ENCODE measurements at places on chromosomes 3 and 15. TPM values are rescaled to one million over a fixed set of nuclear protein-coding genes. Genes with fewer than 3 reads are reported as not detected.

DNA sequence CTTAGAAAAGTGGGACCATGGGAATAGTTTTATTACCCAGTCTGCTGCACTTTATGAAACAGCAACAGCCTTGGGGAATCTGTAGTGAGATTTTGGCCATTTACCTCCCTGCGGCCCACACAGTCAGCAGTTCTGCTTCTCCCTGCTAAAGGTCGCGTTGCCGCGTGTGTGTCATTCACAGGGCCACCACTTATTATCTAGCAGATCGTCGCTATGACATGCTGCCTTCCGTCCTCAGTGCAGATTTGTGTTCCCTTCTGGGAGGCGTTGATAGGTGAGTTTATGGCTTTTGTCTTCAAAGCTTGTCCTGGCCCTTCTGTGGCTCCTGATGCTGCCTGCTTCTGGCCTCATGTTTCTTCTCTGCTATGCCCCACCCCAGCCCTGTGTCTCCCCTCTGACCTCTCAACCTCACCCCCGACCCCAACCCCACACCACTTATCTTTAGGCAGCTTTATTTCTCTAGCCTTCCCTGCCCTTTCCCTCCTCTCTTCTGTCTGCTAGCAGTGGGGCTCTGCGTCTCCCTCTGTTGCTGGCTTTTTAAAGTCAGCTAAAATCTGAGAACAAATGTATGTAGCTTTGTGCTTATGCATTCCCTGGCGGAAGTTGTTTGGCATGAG, 30.1 kb downstream of the DIS3L start:
- peak; percentile 13 for DNase-seq

GRCh38 chr3:10010878-10011465, 15.3 kb upstream of the FANCD2 start:
- peak; percentile 97 for DNase-seq

DNA sequence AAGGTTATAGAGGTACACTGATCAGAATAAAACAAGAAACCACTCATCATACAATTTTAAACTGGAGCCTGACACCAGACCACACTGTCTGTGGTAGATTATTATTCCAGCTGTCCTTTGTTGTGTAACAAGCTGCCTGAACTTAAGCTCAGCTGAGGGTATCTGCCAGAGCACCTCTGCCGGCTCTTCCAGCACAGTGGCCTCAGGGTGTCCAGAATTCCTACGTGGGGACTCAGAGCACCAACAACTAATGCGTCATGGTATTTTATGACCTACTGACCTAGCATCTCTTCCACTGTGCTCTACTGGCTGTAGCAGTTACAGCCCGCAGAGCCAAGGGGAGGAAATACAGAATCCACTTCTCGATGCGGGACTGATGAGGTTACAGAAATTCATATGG, 15.6 kb upstream of the RAF1 start:
- no peak for DNase-seq

DNA sequence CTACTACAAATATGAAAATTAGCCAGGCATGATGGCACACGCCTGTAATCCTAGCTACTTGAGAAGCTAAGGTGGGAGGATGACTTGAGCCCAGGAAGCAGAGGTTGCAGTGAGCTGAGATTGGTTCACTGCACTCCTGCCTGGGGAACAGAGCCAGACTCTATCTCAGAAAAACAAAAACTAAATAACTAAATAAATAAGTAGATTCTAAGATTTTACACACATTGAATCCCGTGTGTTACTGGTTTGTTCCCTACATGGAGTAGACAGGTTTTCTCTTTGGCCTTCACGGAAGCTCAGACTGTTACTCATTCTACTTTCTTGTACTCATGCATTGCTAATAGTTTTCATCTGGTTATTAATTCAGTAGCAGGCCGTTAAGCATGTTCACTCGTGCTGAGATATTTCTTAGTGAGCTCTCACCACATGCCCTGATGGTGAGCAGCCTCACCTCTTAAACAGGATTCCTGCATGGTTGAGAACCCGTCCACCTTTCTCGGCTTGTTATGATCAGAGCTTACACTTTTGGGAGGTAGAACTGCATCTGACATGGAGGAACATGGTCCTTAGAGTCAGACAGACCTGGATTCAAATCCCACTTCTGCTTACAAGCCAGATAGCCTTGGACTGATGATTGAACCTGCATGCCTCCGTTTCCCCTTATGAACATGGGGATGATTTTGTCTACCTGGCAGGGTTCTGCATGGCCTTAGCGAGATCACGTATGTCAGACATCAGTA, 49.1 kb downstream of the CMTM7 start:
- DNase-seq = no peak

The REC114 gene
- not detected for total RNA-seq

DNA sequence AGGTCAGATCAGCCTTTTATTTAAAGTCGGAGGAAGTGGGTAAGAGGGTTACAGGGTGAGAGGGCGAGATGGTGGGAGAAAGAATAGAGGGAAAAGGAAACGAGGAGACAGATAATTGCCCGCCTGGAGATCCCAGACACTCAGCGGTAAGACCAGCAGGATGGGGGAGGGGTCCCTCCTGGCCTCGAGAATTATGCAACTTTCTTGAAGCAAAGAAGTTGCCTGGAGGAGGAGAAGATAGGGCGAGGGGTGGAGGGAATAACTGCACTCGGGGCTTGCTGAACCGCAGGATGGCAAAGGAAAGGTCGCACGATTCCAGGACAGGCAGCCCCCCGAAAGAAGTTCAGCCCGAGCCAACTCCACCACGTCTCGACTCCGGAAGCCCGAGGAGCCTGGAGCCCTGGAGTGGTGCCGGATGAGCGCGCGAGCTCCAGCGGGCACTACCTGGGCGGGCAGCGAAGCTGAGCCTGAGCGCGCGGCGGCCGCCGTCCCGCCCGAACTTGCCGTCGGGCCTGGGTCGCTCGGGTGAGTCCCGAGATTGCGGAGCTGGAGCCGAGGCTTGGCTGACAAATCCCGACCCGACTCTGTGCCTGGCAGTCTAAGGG, 402 bp downstream of the WWTR1 start:
- DNase-seq = peak; percentile 71

DNA sequence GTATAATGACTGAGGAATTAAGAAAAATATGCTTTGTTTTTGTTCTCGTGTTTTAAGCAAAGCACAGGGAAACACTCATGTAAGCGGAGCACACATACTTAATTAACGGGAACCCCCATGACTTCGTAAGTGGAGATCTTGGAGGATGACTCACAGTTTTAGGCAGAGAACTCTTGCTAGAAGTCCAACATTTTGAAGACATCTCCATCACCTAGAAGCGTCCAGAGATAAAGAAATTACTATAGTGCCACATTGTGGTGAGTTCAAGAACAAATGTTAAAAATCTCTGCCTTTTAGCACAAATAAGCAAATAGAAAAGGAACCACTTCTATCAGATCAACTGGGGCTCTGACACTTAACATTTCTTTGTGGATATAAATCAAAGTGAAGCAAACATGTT, 194.1 kb upstream of the ARHGEF26 start:
- DNase-seq = peak; percentile 41

DNA sequence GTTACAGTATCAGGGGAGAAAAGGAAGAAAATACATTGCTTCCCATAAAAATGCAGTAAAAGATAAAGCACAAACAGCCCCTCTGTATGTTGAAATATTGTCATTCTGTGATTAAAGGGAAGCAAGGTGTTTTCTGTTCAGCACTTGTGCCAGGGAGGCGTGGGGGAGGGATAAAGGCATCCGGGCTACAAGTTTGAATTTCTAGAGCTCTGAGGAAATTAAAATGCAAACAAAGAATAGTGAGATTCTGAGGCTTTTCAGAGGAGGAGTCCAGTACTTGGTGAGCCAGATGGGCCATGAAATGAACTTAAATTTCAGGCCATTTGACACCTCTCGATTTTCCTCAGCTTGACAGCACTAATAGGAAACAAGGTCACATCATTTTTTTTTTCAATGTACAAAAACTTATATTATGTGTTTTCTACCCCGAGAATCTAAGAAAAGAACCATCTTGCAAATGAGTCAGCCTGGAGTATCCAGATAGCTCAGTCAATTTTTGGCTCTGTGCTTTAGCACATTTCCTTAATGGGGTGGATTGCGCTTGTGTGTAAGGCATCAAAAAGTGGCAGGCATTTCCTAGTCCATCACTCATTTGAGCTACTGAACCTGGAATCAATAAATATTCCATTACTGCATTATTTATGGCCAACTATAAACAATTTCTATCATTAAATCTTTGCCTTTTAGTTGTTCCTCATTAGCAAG, 640.8 kb upstream of the TBL1XR1 start:
- no peak for DNase-seq

GRCh38 chr3:40523781-40524180, 979 bp upstream of the ZNF621 start:
- no peak for DNase-seq

The DUOXA2 gene
- not detected for total RNA-seq

DNA sequence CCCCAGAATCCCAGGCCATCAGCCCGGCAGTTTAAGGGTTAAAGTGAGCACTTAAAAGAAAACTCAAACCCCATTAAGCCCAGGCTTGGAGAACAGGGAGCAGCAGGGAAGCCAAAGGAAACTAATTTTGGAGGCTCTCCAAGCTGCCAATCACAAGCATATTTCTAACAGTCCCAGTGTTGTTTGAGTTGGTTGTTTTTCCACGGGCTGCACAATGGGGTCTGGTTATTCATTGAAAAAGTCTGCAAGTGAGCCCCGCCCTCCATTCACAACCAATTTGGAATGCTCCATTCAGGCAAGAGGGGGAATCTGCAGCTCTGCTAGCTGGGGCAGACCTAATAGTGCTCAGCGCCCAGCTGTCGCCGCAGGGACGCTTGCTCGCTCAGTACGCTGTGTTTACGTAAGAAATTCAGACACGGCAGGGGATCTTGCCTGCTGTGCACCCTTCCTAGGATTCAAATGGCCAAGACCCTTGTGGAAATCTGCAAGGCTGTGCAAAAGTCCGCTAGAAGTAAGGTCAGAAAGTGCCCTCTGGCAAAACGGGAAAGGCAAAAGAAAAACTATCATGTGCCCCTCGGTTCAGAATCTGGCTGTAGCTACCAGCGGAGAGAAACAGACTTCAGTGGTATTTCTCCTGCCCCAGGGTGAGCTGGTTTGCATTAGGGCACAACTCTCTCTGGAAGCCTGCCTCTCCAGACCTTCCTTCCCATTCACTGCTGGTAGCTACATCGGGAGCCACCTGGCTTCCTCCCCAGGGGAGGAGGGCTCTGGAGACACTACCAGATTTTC, 11.0 kb downstream of the ETV5 start:
- peak; percentile 94 for DNase-seq

The ITIH3 gene
- total RNA-seq = 0.31 TPM

- no peak for DNase-seq
Measured at GRCh38 chr3:189625071-189625470, 6.1 kb upstream of the TP63 start.

The ST3GAL6 gene
- total RNA-seq = 4.7 TPM

The CCR4 gene
- total RNA-seq = 0.35 TPM

DNA sequence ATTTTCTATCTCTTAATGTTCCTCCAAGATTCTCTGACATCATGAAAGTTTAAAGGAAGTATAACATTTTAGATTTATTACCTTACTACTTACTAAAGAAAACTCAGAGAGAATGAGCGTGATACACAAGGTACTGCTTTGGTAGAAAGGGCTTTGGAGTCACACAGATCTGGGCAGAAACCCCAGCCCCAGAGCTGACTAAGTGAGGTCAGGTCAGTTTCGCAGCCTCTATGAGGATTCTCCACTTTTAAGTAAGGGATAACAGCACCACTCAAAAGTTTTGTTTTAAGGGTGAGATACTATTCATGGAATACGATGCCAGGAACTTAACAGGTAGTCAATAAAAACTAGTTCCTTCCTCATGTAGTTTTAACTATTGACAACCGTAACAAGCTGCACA, 76.1 kb downstream of the CLDN11 start:
- no peak for DNase-seq

The NPHP3 gene
- total RNA-seq = 12.0 TPM

- DNase-seq = no peak
Measured at GRCh38 chr3:10437272-10437994, 68.0 kb downstream of the ATP2B2 start.

The SYNM gene
- total RNA-seq = 3.5 TPM

The SMARCC1 gene
- 171 TPM for total RNA-seq

- no peak for DNase-seq
Measured at GRCh38 chr3:124362455-124362854, 367.8 kb upstream of the UMPS start.

The GABRB3 gene
- 119 TPM for total RNA-seq

DNA sequence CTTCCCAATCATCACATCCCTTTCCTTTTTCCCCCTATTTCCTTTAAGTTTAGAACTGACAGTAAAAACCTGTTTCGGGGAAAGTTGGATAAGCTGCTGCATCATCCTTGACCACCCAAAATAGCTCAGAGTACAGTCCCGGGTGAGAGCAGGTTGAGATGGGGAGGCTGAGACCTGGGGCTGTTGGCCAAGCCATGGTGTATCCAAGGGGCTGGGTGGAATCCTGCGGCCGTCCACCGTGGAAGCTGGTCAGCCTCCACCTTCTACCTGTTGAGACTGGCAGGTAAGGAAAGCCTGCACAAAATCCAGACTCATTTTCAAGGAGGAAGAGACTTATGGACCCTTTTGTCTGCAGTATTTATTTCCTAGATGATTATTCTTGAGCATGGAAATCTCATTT, 128.2 kb upstream of the PLXNA1 start:
- DNase-seq = no peak

The LRTM1 gene
- total RNA-seq = not detected

GRCh38 chr15:43189296-43189695, 4.1 kb downstream of the CCNDBP1 start:
- no peak for DNase-seq

The LSAMP gene
- total RNA-seq = 2.0 TPM

The FANCD2 gene
- total RNA-seq = 71.6 TPM
